ENCODE measurements at places on chromosomes 6 and 20.

- DNase-seq: no peak
These were observed 65.2 kb upstream of the CCN2 start for GRCh38 chr6:132016396-132016795.

DNA sequence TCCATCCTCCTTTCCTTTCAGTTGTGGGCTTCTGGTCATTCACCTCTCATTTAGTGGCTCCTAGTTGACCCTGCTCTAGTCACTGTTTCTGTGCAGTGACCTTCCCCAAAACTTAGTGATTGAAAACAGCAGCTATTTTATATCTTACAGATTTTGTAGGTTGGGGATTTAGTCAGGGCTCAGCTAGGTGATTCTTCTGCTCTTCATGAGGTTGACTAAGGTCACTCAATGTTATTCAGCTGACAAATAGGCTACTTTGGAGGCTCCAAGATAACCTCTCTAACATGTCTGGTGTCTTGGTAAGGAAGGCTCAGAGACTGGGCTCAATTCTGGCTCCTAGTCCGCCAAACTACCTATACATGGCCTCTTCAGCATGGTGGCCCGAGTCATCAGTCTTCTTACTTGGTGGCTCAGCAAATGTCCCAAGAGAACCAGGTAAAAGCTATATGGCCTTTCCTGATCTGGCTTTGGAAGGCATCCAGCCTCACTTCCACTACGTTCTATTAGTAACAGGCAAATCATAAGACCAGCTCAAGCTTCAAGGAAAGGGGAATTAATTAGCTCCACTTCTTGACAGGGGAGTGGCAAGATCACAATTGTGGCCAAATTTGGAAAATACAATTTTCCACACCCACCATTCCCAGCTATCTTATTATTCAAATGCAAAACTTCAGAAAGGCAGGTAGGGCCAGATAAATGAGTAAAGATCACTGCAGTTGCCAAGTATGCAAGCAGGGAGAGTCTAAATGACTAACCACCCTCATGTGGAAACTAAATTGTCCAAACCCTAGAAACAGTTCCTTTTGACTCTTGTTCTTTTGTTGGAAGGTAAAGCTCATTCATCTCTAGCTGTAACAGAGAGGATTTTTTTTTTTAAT lies 50.5 kb upstream of the LTV1 start:
- DNase-seq: no peak

GRCh38 chr6:85063611-85064010 lies 299.2 kb upstream of the TBX18 start:
- DNase-seq: no peak

GRCh38 chr6:100307561-100307960 lies 157.2 kb downstream of the SIM1 start:
- DNase-seq: no peak

DNA sequence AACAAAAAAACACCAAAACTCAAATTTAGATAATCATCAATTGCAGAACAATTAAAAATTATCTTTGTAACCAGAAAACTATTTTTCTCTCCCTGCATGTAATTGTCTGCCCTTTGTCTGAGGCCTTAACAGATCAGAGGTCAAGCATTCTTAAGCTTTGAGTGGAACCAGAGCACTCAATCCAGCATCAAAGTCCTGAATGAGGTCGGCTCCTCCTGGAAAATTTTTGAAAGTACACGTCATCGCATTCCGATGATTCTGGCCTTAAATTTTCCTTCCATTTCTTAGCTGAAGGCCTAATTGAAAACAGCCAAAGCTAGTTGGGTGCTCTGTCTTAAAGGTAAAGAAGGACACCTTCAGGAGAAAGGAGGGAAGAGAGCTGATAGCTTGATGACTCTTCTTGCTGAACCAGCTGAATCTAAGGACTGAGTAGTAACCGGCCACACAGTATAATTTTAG lies 510.2 kb upstream of the SULF2 start:
- no peak for DNase-seq

DNA sequence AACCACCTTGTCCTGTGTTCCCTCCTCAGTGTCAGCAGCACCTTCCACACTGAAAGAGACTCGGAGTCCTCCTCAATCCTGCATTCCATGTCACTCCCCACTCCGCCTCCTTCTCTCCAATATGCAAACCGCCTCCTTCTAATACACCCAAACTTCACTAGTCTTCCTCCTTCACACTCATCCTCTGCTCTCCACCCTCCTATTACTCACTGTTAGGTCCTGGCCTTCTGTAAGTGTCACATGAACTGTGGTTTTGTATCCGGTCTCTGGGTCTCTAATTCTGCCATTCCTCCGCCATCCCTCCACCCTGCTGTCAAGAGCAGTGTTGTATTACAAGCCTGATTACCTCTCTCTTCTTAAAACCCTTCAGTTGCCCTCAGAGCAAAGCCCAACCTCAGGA lies 200.5 kb upstream of the CDYL start:
- DNase-seq: no peak

- no peak for DNase-seq
These were observed 4.1 kb upstream of the TPD52L1 start for GRCh38 chr6:125149256-125150144.

- DNase-seq: no peak
These were observed 49.3 kb downstream of the ARFGEF2 start for GRCh38 chr20:48970681-48971365.

- no peak for DNase-seq
These were observed 446.1 kb upstream of the MARCKS start for GRCh38 chr6:113411011-113411410.

- no peak for DNase-seq
These were observed 285.4 kb downstream of the THBS2 start for GRCh38 chr6:168968228-168968627.

Measured in type B pancreatic cell (in vitro differentiated cells).